ENCODE measurements at places on chromosomes 16 and 17.

GRCh38 chr17:80358131-80358530, 56.8 kb upstream of the ENDOV start:
- peaks cover 95% of the 10 kb centered on the region for H3K36me3 ChIP-seq
- no peaks in the 10 kb centered on the region for H3K27me3 ChIP-seq
- H3K4me3 ChIP-seq: no peak overlapping the region
- no peaks in the 10 kb centered on the region for H3K4me1 ChIP-seq

GRCh38 chr17:30939051-30939689, 17.4 kb downstream of the ADAP2 start:
- H3K27ac ChIP-seq: peak overlapping the region; percentile 46
- no peaks in the 10 kb centered on the region for H3K27me3 ChIP-seq
- peaks cover 7% of the 10 kb centered on the region for H3K4me1 ChIP-seq
- H3K36me3 ChIP-seq: peaks cover 6% of the 10 kb centered on the region
- DNase-seq: no peak

DNA sequence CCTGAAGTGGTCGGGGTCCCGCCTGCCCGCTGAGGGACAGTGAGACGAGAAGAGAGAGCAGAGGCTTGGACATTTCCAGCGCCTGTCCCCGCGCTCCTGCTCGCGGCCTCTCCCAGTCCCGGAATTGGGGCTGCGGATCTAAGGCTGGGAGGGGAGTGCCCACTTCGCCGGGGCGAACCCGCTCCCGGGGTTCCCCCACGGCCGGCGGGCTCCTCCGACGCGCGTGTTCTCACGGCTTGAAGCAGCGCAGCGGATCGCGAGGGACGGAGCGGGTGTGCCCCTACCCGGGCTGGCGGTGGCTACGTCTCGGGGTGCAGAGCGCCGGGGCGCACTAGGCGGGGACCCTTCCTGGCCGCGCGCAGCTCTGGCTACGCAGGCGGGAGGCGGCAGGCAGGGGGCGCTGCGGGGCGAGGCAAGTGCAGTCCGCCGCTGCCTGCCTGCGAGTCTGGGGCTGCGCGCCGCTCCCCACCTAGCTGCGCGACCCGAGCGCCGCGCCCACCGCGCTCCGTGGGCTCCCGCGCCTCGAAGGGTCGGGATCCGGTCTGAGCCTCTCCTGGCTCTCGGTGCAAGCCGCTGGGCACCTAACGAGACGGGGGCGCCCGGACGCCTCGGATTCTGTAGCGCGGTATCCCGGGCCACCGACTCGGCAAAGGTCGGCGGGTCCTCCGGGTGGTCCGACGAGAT, 1.2 kb downstream of the NGFR start:
- DNase-seq: peak; percentile 83
- peaks cover 29% of the 10 kb centered on the region for H3K4me1 ChIP-seq
- peaks cover 69% of the 10 kb centered on the region for H3K27me3 ChIP-seq
- H3K4me3 ChIP-seq: peak overlapping the region; percentile 54

GRCh38 chr17:34465789-34466188, 102.8 kb upstream of the CCL1 start:
- DNase-seq: no peak
- H3K4me1 ChIP-seq: no peaks in the 10 kb centered on the region
- no peaks in the 10 kb centered on the region for H3K36me3 ChIP-seq
- H3K27me3 ChIP-seq: no peaks in the 10 kb centered on the region

DNA sequence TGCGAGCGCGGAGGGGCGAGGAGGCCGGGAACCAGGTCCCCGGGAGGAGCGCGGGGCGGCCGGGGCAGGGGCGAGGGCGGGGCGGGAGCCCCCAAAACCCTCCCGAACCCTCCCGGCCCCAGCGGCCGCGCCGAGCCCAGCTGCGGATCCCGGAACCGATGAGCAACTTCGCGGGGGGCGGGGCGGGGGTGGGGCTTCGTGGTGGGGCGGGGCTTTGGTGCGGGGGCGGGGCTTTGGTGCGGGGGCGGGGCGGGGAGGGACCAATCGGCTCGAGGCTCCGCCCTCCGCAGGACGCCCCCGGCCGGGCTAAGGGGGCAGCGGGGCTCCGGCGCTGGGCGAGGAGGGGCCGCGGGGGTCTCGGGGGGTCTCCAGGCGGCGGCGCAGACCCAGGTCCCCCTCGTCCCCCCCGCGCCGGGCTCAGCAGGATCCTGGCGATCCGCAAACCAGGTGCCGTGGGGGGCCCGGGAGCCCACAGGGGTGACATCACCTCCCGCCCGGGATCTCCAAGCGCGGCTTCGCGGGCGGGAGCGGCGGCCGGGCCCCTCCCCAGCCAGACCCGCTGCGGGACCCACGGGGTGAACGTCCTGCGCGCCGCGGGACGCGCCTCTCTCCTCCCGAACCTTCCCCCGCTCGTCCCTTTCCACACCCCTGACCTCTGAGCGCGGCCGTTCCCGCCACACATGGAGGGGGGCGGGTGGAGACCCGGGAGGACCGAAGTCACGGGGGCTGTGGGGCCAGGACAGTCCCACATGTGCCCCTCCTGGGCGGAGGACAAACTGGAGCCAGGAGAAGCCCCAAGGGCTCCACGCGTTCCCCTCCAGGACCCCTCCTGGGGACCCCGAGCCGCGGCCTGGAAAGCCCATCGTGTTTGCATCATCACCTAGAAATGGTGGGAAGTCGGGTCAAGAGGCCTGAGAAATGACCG, at the start of gene ABR:
Gene ABR (minus strand): TSS at position 164 of the 925 bp plus-strand sequence. CDS start 254 bp downstream, outside the sequence.
- H3K4me3 ChIP-seq: peak within 1 kb of the TSS; percentile 78
- peak within 1 kb of the TSS; percentile 46 for H3K27ac ChIP-seq
- peaks cover 47% of the 10 kb centered on the region for H3K4me1 ChIP-seq
- no peaks in the 10 kb centered on the region for H3K27me3 ChIP-seq

DNA sequence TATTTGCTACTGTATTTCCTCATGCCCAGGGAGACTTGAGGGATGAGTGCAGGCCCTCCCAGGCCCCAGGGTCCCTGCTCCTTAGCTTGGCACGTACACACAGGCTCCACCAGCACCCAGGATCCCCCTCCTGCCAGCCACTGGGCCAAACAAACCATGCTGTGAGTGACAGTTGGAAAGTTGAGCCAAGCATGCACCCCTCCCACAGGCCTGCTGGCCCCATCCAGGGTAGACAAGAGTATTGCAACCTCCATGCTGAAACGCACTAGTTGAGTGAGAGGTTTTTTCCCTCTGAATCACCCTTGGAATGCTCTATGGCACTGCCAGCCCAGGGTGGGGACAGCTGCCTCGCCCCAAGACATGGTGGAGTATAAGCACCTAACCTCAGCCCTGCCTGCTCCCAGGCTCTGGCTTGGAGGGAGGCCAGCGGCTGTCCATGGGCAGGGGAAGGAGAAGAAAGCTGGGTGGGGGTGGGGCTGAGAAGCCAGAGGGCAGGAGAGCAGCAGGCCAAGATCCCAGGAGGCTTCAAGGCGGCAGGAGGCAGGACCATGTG, 49.6 kb downstream of the PITPNM3 start:
- peak; percentile 39 for DNase-seq
- no peaks in the 10 kb centered on the region for H3K4me1 ChIP-seq
- H3K27ac ChIP-seq: no peak overlapping the region
- H3K36me3 ChIP-seq: no peaks in the 10 kb centered on the region
- no peaks in the 10 kb centered on the region for H3K27me3 ChIP-seq

DNA sequence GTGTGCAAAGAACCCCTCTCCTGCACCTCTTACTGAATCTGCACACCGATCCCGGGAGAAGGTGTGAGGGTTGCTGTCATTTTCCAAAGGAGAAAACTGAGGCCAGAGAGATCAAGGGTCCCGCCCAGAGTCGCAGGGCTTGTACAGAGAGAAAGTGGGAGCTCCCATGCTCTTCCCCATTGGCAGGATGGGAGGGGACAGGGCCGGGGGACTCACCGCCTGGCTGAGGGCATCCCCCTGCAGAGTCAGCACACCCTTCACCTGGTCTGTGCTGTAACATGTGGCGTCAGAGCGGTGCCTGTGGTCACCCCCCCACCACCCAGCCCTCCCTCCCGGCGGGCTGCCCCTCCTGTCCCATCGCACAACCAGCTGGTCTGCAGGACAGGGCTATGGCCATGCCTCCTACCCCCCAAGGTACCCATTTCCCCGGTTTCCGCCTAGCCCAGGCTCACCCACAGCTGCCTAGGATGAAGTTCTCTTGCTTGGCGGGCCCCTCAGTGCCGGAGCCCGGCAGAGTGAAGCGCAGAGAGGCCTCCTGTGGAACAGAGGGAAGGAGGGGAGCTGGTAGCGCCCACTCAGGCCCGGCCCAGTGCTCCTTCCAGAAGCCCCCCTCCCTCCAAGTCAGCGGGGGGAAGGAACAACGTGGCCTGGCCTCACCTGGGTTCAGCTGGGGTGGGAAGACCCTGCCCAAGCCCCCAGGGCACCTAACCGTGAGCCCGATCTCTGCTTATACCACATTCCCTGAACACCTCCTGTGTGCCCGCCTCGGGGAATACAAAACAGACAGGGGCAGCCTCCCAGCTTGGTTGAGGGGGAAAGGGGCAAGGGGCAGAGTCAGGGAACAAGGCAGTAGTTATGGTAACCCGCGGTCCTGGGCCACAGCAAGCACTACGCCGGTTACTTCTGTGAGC, 1.1 kb downstream of the ROGDI start:
- peaks cover 34% of the 10 kb centered on the region for H3K36me3 ChIP-seq
- H3K27me3 ChIP-seq: no peaks in the 10 kb centered on the region
- H3K4me1 ChIP-seq: peaks cover 31% of the 10 kb centered on the region
- peak overlapping the region; percentile 85 for H3K27ac ChIP-seq
- DNase-seq: no peak

DNA sequence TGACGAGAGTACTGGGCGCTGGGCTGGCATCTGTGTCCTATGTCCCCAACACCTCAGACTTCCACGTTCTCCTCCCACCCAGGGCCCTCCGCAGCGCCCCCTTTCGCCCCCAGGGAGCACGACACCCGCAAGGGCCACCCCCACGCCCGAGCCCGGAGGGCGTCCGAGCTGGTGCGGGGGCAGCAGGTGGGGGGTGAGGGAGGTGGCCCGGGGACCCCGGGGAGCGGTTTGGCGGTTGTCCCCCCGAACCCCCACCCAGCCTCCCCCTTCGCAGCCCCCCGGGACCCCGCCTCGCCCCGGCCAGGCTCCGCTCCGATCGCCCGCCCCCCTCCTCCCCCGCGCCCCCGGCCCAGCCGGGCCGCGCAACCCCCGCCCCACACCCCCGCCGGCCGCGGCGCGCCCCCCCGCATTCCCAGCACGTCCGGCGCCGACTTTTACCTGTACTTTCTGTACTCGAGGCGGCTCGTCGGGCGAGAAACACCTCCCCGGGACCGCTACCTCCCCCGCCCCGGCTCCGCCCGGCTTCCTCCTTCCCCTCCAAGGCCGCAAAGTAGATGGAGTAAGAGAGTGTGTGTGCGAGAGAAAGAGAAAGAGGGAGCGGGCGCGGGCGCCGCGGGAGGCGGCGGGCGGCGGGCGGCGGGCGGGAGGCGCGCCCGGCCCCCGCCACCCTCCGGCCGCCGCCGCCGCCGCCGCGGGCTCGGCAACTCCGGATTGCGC, 901 bp downstream of the CDYL2 start:
- peaks cover 4% of the 10 kb centered on the region for H3K4me1 ChIP-seq
- H3K36me3 ChIP-seq: no peaks in the 10 kb centered on the region
- H3K27ac ChIP-seq: no peak overlapping the region

DNA sequence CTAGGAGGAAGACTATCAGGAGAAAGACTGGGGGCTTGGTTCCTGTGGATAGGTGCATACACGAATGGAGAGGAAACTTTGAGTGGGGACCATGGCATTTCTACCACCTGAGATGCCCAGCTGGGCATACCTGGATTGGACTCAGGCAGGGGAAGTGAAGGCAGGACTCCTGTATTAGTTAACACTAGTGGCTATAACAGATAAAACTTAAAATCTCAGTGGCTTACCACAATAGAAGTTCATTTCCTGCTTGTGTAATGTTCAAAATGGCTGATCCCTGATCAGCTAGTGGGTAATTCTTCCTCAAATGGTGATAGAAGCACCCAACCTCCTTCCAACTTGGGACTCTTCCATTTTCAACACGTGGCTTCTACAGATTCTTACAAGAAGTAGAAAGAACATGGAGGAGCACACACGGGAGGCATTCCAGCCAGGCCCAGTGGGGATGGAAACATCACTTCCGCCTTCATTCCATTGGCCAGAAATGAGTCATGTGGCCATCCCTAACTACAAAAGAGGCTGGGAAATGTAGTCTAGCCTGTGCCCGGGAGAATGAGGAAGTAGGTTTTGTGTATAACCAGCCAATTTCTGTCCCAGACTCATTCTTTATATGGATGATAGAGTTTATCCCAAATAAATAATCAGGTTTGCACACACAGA, 112.1 kb downstream of the UTP18 start:
- H3K27me3 ChIP-seq: no peaks in the 10 kb centered on the region
- no peaks in the 10 kb centered on the region for H3K4me1 ChIP-seq
- no peaks in the 10 kb centered on the region for H3K36me3 ChIP-seq
- no peak overlapping the region for H3K4me3 ChIP-seq
- H3K27ac ChIP-seq: no peak overlapping the region

- no peaks in the 10 kb centered on the region for H3K27me3 ChIP-seq
- DNase-seq: no peak
- H3K4me1 ChIP-seq: peaks cover 6% of the 10 kb centered on the region
- no peak overlapping the region for H3K4me3 ChIP-seq
Measured at GRCh38 chr17:14209215-14209614, 27.4 kb downstream of the CDRT15 start.

DNA sequence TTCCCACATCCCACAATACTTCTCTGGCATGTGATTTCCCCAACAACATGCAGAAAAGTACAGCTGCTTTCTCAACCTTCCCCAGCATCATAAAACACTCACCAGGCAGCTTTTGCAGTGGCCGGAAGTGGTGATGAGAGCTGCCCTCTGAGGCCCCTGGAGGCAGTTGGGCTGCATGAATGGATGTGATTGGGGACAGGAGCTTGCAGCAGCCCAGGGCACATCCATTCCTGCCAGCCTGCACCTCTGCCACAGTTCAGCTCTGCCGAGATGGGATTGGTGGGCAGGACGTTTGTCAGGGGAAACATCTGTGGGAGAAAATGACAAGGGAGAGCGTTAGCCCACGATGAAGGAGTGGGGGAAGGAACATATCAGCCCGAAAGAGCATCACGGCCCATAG, 19.8 kb downstream of the NUBP1 start:
- H3K27ac ChIP-seq: no peak overlapping the region
- DNase-seq: no peak
- peaks cover 88% of the 10 kb centered on the region for H3K36me3 ChIP-seq
- no peaks in the 10 kb centered on the region for H3K27me3 ChIP-seq
- peaks cover 10% of the 10 kb centered on the region for H3K4me1 ChIP-seq
- no peak overlapping the region for H3K4me3 ChIP-seq

DNA sequence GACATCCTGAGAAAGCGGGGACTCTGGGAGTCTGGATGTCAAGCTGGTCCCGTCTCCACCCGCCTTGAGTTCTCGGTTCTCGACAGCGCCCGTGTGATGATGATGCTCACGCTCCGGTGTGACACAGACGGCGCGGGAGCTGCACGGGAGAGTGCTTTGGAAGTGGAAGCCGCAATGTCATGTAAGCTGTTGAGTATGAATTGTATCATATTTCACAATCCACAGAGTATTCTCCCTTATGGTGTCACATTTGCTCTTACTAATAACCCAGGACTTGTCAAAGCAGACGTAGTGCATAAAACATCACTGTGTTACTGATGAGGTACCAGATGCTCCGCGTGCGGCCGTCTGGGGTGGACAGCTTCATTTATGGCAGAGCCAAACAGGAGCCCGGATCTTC, 217.5 kb upstream of the CHMP6 start:
- DNase-seq: no peak
- H3K27me3 ChIP-seq: no peaks in the 10 kb centered on the region
- no peaks in the 10 kb centered on the region for H3K4me1 ChIP-seq
- H3K36me3 ChIP-seq: peaks cover 15% of the 10 kb centered on the region
- H3K27ac ChIP-seq: no peak overlapping the region

Measured in lower lobe of right lung (tissue), 2 donors.